Prostate gland (tissue), 2 donors: ENCODE measurements at places on chromosomes 7 and 10.

- no peak for DNase-seq
Observed at GRCh38 chr7:158378978-158379377, 208.6 kb downstream of the PTPRN2 start.

DNA sequence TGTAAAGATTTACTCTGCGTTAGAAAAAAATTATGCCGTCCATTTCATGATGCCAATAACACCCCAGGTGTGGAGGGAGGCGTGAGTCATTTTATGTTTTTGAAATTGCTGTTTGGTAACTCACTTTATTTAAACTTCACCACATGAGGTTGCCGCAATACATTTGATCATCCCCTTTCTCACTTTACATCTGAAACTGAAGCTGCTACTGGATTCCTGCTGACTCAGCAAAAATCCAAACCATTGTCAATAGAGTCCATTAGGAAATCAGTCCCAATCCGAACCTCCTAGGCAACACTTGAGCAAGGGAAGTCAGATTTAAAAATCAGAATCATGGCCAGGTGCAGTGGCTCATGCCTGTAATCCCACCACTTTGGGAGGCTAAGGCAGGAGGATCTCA is 136.6 kb upstream of the SVIL start:
- no peak for DNase-seq

DNA sequence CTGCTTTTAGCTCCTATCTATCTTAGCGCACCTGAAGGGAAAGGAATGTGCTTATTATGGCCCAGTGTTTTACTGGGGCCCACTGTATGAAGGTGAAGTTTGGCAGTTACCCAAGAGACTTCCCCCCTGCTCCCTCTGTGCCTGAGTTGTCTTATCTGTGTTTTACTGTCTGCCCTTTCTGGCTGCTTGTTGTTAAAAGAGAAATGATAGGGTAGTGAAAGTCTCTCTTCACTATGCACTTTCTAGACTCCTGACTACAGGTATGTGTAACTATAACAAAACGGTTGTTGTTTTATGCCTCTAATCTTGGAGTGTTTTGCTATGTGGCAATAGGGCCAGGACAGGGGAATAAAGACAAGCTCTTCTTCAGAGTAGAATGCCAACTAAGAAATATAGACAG is 326.9 kb downstream of the KIF20B start:
- no peak for DNase-seq

DNA sequence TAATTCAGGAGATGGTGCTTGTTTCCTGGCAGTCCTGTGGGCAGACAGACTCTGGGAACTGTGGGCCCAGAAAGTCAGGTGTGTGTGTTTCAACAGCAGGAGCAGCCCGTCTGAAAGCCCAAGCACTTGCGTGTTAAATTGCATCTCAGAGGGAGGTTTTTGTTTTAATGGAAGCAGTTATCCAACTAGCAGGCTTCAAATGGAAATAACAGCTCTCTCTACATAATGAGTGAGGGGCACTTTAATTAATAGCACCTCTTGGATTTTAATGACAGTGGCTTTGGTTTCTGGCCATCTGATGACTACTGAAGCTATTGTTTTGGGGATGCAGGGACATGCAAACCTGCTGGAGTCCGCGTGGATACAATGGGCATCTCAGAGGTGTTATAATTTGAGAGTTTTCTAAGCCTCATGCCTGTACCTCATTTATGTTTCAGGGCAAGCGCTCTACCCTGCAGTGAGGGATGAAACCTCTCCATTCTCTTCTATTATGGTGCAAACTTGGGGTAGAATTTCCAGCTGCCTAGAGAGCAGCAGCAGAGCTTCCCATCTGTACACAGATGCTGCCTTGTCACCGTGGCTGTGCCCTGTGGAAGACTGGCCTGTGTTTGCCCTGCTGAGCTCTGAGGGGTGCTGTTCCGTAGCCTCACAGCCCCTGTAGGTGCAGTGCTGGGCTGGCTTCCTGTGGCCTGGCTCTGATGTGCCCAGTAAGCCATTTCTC is 206.6 kb upstream of the GPR26 start:
- no peak for DNase-seq

- DNase-seq, result no peak
Observed at GRCh38 chr7:104550362-104550761, 222.0 kb downstream of the LHFPL3 start.

- no peak for DNase-seq
Observed at GRCh38 chr10:97827702-97828291, 21.8 kb upstream of the GOLGA7B start.
